Cardiac septum (tissue), 1 donor: ENCODE measurements at places on chromosomes 3 and 15. TPM values are rescaled to one million over a fixed set of nuclear protein-coding genes. Genes with fewer than 3 reads are reported as not detected.

DNA sequence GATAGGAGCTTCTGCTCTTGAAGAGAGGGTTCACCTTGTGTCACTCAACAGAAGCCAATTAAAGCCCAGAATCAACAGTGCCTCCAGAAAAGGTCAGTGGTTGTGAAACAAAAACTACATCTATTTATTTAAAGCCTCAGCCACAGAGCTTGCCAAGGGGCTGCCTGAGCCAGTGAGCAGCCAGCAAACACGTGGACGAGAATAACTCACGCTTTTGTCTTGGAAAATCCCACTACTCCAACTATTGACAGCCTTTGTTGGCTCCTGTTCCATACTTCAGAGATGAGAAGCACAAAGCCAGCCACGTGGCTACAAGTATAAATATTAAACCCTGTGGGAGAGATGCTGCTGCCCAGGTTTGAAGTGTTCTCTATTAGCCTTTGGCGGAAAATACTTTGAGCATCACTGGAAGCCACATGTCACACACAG, 10.3 kb downstream of the GPR156 start:
- no peak for DNase-seq

GRCh38 chr15:81378443-81378842, 4.4 kb upstream of the TMC3 start:
- DNase-seq: no peak

DNA sequence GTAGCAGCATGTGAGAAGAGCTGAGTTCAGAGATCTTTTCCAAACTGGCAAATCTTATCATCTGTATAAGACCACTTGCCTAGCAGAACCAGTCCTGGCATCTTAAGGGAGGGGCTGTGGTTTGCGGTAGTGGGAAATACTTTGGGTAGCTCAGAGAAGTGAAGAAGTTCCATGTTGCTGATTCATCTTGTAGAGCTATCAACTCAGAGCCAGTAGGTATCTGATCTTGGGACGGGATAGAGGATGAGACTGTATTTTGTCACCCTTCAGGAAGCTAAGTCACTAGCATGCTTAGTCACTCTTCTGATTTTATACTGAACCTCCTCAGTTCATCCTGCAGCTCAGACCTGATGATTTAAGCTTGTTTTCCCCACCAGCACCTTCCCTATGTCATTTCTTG, 211.4 kb downstream of the NR1D2 start:
- no peak for DNase-seq

DNA sequence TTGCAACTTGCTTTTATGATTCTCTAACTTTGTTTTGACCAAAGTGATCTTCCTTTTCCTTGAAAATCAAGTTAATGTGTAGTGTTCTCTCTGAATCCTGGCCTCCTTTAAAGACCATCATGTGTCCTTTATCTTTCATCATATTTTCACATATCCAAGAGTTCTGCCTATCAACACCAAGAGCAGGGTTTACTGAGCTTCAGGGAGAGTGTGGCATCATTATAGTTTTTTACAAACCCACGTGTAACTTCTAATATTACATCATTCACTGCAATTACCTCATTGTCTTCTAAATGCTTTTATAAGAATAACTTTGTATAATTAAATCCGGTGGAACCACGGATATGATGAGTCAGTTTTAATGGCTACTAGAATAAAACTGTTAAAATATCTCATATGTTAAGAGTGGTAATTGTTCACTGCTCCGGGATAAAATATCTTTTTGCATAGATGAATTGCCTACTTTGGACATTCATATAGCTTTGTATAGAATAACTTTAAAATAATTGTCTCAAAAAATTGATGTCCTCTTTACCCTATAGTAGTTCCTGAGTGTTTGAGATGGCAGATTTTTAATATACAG, 248.8 kb upstream of the GRM7 start:
- no peak for DNase-seq

GRCh38 chr3:195163719-195164572, 107.0 kb downstream of the XXYLT1 start:
- DNase-seq: no peak

DNA sequence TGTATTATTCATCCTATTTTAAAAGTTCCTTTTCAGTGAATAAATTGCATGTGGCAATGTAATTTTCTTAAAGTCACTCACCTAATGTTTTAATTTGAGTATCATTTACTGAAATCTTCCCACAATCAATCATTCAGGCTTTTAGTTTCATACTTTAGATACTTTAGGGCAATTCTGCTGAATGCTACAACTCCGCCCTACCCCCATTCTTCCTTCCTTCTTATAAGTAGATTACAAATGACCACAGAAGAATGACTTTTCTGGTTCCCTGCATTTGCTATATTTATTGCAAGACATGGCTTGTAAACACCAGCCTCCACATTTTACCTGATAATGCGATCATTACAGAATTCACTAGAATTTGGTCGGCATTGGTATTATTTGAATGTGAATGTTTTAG, 1061.9 kb downstream of the FHIT start:
- no peak for DNase-seq

- no peak for DNase-seq
These were observed 40.0 kb downstream of the DNAJC13 start for GRCh38 chr3:132457286-132457685.

GRCh38 chr3:123668906-123669305, 84.1 kb upstream of the HACD2 start:
- no peak for DNase-seq

DNA sequence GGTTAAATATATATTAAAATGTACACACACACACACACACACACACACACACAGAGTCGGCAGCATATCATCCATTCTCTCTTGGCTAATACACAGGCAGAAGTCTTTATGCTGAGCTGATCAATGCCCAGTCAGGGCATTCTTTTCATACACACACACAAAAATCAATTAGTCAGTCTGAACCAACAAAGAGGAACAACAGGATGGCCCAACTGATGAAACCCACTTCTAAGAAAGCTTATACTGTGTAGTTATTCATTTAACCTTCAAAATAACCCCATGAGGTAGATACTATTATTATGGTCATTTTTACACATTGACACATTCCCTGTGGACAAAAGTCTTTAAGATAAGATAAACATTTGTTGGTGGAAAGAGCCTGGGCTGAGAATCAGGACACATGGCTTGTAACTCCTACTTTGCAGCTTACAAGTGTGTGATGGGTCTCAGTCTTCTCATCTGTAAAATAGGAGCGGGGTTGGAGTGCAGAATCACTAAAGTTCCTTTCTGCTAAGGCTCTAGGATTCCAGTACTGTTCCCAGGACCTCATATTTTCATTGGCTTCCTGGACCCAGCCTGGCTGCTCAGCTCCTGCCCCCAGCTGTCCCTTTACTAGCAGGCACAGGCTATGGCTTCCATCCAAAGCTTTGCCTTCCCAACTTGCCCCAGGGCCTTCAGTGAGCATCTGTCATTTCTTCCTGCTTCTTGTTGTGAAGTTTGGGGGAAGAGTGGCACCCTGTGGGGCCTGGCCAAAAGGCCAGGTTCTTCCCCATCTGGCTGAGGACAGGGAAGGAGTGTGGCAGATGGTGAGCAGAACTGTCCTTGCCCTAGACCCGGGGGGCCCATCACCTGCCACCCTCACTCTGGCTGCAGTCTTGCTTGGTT, 27.2 kb upstream of the GLCE start:
- no peak for DNase-seq

- peak; percentile 72 for DNase-seq
These were observed 25.3 kb downstream of the ACSBG1 start for GRCh38 chr15:78208887-78209645.

DNA sequence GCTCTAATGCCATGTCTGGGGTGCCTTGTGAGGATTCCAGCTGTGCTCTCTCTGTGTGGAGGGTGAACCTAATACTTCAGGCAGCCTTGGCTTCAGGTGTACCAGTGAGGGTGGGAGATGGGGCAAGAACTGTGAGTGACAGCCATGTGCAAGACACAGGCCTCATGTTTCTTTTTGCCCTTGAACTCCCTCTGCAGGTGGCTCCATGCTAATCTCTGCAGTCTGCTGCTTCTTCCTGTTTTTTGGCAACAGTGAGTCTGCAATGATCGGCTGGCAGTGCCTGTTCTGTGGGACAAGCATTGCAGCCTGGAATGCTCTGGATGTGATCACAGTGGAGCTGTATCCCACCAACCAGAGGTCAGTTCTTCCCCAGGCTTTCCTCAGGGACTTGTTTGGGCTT, 189.3 kb downstream of the SV2B start:
- DNase-seq: no peak

- DNase-seq: no peak
These were observed 83.3 kb downstream of the MINAR1 start for GRCh38 chr15:79515300-79516027.

DNA sequence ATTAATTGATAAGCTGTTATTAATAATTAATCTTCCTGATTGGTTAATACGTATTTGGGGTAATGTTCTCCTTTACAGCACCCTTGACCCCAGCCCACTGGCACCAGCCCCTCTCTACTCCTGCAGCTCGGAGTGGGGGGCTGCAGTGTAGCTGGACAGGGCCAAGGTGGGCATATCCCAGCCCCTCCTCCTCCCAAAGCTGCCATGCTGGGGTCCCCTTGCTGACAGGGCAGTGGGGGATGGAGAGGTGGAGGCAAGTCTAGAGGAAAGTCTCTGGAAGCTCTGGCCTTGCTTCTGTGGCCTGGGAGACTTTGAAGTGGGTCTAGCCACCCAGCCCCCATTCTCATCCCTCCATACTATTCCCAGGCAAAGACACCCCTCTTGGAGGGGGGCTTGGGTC, 35.8 kb downstream of the HCN4 start:
- peak; percentile 6 for DNase-seq

DNA sequence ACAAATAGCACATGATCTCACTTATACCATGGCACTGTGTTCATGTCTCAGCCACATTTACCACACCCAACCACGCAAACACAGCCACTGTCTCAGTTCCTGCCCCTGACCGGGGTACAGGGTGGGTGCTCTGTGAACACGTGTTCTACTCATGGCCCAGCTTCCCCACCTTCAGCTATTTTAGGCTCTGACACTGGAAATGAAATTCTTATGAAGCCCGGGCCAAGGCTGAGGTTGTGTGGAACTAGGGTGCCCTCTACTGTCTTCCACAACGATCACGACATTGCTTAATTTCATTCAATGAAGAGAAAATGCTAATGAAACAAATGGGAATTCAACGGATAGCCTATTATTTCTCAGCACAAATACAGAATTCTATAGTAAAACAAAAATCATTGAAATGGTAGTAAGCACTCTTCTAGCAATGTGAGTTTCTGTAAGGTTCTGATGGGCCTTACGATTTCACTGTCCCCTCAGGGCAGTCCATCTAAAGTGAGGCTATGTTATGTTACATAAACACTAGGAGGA, 2.1 kb upstream of the GABRA5 start:
- no peak for DNase-seq

DNA sequence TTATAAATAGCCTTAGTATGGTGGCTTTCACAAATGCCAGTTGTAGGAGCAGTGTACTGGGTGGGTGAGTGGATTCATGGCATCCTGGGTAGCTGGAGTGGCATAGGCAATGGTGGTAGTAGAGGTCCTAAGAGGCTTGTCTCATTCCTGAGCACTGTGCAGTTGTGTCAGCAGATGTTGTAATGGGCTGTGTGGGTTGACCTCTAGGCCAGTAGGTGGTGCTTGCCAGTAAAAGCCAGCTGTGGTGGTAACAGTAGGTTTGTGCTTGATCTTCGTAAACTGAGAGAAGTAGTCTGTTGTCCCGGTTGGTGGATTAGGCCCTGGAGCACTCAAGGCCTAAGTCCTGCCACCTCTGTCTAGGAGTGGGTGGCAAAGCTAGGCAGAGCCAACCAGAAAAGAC, 149.7 kb upstream of the SUCLG2 start:
- DNase-seq: no peak

DNA sequence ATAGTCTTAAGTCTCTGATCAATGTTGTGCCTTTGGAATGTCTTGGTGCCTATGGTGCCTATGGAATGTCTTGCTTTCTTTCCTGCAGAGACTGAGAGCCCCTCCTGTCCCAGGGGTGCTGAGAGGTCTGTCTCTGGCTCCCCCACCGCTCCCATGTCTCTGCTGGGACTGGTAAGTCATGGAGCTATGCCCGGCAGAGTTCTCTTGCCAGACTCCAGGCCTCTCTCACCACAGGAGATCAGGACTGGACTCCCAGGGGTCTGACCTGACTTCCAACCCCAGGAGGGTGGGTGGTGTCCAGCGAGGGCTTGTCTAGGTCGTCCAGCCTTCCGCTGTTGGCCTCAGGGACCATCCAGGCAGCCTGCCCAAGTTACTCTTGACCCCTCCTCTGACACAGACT, 14.0 kb upstream of the CYP11A1 start:
- no peak for DNase-seq

GRCh38 chr3:149459491-149460059, 14.9 kb upstream of the TM4SF4 start:
- DNase-seq: no peak

DNA sequence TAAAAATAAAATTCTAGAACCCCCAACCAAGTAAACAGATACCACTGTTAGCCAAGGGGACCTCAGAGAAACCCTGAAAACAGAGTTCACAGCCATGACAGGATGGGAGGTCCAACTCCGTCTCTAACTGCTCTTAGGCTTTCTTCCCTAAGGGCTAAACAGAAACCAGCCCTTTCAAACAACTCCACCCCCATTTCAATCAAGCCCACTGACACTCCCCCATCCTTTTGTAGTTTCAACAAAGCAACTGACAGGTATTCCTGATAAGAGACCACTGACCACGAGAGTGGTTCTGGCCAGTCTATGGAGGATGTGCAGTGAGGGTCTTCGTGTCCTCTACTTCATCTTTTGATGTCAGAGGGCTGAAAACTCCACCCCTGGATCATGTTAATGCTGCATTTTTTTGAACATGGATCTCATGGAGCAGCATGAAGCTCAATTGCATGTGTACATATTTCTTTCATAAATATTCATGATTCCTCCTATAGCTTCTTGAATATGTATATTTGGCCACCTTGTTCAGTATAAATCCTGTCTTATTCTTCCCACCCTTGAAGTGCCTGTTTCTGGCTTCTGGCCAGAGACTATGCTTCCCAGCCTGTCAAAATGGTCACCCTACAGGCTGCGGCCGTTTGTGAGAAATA, 222.6 kb downstream of the OSBPL10 start:
- no peak for DNase-seq

DNA sequence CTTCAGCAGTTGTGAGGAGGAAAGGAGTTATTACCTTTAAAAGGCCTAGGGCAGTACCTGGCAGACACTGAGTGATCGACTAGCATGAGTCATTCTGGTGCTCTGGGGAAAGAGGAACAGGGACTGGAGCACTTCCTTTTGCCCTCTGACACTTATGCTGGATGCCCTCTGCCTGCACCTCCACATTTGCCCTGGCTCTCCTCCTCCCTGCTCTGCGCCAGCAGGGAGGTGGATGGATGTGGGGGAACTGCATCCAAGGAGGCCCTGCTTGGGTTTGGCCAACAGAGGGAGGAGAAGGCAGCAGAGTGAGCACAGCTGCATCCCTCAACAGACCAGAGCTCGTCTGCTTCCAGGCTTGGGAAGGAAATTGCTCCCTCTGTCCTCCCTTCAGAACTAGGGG, 75.0 kb downstream of the SEMA5B start:
- DNase-seq: no peak

- no peak for DNase-seq
These were observed 1032.1 kb downstream of the NTRK3 start for GRCh38 chr15:87224404-87224803.

FAM43A gene
- total RNA-seq: 33.9 TPM

MYL3 gene
- 3,804 TPM for total RNA-seq

SNURF gene
- total RNA-seq: 62.1 TPM
